CD8-positive, alpha-beta memory T cell (primary cell): ENCODE measurements at places on chromosomes 2 and 18. TPM values are rescaled to one million over a fixed set of nuclear protein-coding genes. Genes with fewer than 3 reads are reported as not detected.

Gene CD28
- 66.4 TPM for total RNA-seq

Gene TTN
- 0.80 TPM for total RNA-seq

GRCh38 chr2:229905601-229906000 lies 16.2 kb downstream of the TRIP12 start:
- DNase-seq: no peak

GRCh38 chr2:101762451-101763171 lies 65.1 kb downstream of the MAP4K4 start:
- no peak for DNase-seq

DNA sequence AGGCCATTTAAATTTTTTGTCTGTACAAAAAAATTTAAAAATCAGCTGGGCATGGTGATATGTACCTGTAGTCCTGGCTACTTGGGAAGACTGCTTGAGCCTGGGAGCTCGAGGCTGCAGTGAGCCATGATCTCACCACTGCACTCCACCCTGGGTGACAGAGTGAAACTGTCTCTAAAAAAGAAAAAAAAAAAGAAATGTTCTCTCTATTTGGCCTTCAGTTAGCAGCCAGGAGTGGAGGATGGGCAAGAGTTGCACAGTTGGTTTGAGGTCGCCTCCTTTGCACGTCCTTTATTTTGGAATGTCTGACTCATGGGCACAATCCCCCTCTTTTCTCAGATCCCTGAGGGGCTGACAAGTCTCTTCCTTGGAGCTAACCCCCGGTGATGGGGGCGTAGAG lies 26.3 kb downstream of the ITM2C start:
- no peak for DNase-seq

Gene FAM237A
- total RNA-seq: not detected

- DNase-seq: no peak
These were observed 99.4 kb downstream of the ZNF516 start for GRCh38 chr18:76395609-76396008.

DNA sequence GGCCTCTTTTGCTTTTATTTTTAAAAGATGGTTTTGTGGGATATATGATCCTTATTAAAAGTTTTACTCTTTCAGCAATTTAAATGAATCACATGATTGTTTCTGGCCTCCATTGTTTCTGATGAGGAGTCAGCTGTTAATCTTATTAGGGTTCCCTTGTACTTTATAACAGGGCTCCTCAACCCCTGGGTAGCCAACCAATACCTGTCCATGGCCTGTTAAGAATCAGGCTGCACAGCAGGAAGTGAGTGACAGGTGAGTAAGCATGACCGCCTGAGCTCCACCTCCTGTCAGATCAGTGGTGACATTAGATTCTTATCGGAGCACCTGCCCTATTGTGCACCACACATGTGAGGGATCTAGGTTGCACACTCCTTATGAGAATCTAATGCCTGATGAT lies 45.1 kb upstream of the FAM98A start:
- no peak for DNase-seq

DNA sequence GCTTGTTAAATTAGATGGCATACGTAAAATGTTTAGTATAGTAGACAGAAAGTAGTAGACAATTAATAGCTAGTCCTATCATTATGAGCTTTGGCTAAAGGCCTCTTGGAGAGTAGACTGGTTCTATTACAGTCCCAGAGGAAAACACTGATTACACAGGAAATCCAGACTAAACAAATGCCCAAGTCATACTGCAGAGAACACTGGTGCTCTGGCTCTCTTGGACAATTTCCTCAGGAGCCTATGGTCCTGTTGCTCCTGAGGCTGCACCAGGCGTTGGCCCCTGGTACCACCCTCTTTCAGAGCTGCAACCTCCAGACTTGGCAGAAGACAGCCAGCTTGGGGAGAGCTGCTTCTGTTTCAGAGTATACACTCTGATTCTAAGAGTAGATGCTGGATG lies 41.8 kb downstream of the STAT1 start:
- no peak for DNase-seq

- DNase-seq: no peak
These were observed 17.7 kb upstream of the PDCL3 start for GRCh38 chr2:100544911-100545596.
